ENCODE measurements at places on chromosomes 4 and X.

DNA sequence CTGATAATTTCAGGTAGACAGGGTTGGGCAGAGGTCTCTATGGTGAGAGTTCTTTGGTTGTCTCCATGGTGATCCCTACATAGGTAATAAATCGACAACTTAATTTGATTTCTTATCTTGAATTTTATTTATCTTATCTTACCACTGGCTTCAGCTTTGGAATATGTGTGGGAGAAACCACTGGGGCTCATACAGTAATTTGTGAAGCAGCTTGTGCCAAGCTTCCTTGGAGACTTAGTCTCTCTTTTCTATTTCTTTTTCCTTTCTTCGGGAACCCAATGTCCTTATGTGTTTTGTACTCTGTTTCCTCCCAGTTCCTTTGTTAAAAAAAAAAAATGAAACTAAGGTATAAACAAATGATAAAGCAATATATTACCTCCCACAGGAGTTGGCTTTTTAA is 242.4 kb upstream of the CNKSR2 start:
- DNase-seq = no peak

GRCh38 chr4:7503559-7504249 is 69.0 kb upstream of the PSAPL1 start:
- no peak for DNase-seq

- DNase-seq = no peak
Observed at GRCh38 chr4:178387756-178388155, 945.5 kb upstream of the AGA start.

- DNase-seq = no peak
Observed at GRCh38 chr4:56102601-56103000, 153.9 kb downstream of the CEP135 start.

GRCh38 chr4:103400405-103400804 is 202.3 kb upstream of the CENPE start:
- no peak for DNase-seq

GRCh38 chr4:142104041-142104440 is 467.7 kb downstream of the IL15 start:
- no peak for DNase-seq

DNA sequence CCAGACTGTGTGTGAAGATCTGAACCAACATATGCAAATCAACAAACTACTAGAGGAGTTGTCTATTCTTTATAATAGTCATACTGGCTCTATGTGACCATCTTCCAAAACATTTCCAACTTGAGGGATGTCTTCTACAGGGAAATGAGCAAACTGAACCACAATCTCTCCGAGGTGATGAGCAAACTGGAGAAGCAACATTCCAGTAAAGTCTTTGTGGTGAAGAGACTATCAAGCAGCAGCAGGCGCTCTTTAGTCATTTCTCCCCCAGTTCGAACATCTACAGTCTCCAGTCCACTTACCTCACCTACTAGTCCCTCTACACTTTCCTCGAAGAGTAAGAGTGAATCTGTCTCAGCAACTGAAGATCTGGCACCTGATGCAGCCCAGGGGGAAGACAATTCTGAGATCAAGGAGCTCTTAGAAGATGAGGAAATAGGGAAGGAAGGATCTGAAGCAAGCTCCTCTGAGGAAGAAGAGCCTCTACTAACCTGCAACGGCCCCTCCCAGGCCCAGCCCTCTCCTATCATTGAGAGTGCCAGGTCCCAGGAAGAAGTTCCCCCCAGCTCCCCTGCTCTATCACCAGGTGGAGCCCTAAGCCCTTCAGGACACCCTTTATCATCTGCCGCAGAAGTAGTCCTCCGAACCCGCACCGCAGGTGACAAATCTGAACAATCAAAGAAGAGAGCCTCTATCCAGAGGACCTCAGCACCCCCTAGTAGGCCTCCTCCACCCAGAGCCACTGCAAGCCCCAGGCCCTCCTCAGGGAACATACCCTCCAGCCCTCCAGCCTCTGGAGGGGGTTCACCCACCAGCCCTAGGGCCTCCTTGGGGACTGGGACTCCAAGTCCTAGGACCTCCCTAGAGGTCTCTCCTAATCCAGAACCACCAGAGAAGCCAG is 98.1 kb downstream of the HNRNPD start:
- DNase-seq = no peak

- DNase-seq = no peak
Observed at GRCh38 chr4:73275318-73275654, 16.7 kb upstream of the ANKRD17 start.

DNA sequence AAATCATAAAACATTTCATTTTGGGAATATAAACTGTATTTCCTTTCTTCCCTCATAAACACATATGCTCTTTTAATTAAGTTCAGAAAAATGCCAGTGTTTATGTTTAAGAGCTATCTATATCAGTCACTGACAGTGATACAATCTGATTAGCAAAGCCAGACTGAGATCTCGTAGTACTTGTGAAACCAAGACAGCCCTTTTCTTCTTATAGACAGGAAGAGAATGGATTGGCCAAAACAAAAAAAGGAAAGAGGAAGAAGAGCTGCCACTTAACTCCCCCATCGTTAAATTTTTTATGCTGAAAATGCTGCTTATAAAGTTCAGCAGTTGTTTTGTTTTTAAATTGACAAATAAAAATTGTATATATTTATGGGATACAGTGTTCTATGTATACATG is 87.4 kb downstream of the PLAC1 start:
- no peak for DNase-seq

- no peak for DNase-seq
Observed at GRCh38 chrX:100647739-100648138, 3.7 kb downstream of the SRPX2 start.

DNA sequence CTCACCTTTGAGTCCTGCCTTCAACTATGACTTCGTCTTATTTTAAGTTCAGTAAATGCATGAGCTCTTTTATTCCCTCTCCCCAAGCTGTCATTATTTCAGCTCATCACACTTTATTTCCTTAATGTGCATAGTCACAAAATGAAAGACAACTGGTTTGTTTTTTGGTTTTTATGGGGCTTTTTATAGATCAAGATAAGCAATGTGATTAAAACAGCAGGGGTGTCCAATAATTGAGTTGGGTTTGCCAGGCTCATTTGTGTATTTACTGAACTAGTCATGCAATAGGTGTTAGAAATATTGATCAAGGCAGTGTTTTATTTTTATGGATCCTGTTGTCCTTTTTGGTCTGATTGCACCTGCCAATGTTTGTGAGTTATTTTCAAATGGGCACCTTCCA is 102.2 kb downstream of the FRMPD4 start:
- no peak for DNase-seq

DNA sequence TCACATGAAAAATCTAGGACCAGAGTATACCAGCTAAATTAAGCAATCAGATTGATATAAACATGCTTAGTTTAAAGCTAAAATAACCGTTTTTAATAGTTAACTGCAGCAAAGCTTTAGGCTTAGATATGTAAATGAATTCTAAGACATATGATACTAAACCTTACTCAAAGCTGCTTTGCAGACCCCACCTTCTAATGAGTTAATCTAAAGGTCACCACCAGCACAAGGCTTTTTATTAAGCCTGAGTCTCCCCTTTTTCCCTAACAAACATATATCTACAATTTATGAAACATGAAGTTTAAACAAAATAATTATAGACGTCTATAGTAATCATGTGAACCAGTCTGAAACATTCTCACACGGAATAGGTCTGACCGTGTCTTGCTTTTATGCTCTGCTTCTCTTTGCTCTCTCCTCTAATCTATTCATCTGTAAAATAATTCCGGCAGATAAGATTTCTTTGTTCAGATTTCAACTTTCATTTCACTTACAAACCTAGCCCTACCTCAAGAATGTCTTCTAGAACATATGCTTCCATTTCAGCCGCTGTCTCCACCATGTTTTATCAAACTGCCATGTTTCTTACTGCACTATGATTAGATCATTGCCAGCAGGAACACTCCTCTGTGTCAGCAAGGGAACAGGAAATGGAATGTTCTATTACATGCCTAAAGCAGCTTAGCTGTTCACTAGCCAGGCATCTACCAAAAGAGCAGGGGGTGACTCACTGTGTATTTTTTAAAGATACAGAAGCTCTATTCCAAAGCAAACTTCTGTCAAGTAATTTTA is 35.9 kb downstream of the ANKRD17 start:
- no peak for DNase-seq

DNA sequence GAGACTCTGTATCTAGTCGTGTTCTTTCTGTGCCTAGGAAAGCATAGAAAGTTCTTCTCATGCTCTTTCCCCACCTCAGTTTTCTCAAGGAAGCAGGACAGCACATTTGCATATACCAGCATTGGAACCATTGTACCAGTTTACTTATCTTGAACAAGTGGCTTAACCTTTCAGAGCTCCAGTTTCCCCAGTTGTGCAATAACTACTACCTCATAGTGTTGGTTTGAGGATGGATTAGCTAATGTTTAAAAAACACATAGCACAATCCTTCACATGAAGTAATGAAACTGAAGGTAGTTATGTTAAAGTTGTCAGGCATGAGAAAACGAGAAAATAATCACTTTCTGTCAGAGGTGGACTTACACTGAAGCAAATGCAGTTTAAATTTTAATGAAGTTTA is 92.2 kb upstream of the H2AZ1 start:
- no peak for DNase-seq

DNA sequence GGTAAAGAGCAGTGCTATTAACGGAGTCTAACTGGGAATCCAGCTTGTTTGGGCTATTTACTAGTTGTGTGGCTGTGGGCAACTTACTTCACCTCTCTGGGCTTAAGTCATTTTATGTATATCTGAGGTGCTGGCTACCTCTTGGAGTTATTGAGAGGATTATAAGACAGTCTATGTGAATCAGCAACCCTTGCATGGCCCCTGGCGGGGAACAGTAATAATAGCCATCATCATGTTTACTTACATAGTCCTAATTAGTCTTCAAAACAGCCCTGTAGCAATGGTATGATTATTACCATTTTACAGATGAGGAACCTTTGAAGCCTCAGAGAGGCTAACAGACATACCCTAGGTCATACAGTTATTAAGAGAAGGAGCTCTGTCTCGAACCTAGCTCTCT is 1.5 kb downstream of the HPRT1 start:
- DNase-seq = no peak

DNA sequence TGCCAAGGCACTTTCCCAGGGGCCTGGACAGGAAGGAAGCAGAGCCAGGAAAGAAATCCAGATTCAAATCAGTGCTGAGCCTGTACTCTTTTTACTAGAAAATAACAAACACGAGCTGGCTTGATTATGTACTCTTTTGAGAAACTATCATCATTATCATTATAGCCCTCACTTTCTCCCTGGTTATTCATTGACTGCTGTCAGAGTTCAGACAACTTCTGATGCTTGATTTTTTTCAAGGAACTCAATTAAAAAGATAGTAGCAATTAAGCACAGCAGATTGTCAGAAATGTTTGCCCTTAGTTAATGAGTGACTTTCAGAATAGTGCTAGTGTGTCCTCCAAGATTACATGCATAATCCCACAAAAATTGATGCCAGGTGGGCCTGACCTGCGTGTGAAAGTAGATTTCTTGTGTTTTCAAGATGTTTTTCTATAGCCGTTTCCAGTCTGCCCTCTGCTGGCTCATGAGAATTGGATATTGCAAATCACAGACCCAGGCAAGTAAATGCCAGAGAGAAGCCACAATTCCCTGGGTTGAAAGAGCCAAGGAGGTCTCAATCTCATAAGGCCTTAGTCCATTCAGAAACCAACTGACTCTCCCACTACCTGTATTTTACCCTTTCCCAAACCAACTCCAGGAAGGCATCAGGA is 14.3 kb upstream of the PNPLA4 start:
- DNase-seq = no peak

DNA sequence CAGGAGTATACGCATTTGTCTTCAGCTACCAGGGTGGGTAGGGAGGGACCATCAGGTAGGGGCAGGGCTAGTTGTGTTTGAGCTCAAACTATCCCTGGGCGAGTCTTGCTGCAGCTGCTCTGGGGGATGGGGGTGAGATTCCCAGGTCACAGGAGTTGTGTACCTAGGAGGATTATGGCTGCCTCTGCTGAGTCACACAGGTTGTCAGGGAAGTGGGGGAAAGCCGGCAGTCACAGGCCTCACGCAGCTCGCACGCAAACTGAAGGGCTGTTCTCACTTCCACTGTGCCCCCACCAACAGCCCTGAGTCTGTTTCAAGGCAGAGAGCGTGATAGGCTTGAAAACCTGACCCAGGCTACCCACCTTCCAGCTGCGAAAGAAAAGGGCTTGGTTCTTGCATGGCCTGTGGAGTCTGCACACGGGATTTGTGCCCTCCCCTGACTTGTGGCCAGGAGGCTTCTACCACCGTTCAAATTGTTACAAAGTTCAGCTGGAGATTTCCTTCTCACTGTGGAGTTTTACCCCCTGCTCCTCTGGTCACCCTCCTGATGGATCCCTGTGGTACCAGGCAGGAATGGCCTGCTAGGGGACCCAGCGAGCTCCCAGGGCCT is 63.8 kb downstream of the ARFIP1 start:
- DNase-seq = no peak

DNA sequence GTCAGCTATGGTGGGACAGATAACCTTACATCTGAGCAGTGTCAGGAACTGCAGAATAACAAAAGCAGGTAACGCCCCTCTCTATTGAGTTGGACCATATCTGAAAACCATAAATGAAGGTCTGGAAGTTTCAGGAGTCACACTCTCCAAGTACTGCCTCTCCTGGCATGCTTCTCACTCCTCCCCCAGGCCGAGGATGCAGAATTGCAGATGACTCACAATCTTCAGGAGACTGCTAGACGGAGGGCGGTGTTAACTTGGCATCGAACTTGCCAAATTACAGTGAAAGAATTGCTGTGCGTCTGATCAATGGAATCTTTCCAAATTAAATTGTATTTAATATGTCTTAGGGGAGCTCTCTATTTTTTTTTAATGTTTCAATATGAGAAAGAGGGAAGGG is 67.1 kb upstream of the TRIM2 start:
- DNase-seq = no peak

DNA sequence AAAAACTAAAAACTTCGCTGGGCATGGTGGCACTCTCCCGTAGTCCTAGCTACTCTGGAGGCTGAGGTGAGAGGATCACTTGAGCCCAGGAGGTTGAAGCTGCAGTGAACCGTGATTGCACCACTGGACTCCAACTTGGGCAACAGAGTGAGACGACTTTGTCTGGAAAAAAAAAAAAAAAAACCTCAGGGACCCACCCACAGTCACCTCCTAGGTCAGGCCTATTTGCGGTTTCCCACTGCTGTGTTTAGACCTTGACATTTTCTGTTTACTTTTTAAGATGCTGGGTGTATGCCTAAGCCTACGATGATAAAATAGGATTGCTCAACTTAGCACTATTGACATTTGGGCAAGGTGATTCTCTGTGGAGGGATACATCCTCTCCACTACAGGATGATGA is 197.4 kb upstream of the TBL1X start:
- no peak for DNase-seq

DNA sequence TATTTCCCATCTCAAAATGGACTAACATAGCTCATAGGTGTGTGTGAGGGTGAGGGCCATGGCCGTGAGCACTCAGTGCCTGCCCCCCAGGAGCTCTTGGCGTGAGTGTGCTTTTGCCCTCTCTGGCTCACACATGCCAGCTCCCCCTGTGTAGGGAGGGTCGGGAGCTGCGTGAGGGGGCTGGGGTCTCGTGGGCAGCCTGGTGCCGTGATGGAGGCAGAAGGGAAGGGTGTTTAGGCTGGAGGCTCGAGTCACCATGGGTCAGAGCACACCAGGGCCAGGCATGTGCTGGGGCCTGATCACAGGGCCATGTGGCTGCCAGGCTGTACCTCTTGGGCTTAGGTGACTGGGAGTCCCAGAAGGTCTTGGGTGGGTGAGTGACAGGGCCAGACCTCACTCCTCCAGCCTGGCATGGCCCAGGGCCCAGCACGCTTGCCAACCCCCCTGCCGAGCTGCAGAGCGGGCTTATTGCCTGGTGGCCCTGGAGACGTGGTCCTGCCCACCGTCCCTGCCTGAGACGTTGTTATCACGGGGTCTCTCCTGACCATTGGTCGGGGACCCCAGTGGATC is 44.0 kb downstream of the ADRA2C start:
- DNase-seq = no peak

GRCh38 chr4:149914119-149915115 is 98.8 kb upstream of the IQCM start:
- no peak for DNase-seq
